Left hindlimb (tissue), 1 donor: ENCODE measurements at places on chromosomes 2 and 18.

GRCh38 chr18:74625157-74625556 lies 27.5 kb downstream of the ZNF407 start:
- DNase-seq = no peak

DNA sequence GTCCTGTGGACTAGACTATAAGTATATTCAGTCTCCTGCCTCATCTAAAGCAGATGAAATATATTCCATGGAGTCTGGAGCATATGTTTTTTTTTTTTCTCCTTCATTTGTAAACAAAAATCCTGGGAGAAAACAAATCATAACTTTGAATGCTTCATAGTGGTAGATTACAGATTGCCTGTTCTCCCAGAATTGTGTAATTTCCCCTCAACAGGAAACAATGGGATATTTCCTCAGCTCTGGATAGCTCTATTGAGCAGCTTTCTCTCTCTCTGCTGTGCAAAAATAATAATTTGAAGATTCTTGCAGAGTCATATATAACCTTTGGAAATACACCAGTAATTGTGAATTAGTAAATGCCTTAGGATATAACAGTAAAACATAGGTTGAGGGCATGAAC lies 1406.6 kb upstream of the ACVR2A start:
- no peak for DNase-seq

- DNase-seq = no peak
Observed at GRCh38 chr18:63342206-63342605, 22.6 kb upstream of the BCL2 start.

DNA sequence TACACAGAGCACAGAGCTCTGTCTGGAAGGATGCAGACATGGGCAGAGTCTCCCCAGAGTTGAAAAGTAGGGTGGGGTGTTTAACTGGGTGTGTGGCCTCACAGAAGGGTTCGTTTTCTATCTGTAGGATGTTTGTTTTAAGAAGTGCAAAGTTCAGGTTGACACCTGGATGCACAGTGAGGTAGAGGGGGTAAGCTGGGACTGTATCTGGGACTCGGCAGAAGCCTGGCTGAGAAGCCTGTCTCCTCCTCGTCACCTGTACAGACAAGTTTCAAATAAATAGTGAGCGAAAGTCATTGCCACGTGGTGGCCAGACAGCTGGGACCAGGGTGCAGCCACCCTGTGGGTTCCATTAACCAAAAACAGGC lies 145.9 kb downstream of the KLHL29 start:
- DNase-seq = no peak

GRCh38 chr2:177030451-177031105 lies 182.0 kb upstream of the HNRNPA3 start:
- no peak for DNase-seq

GRCh38 chr2:166591226-166591625 lies 97.2 kb upstream of the SCN7A start:
- no peak for DNase-seq

- DNase-seq = no peak
Observed at GRCh38 chr2:185676316-185676715, 62.3 kb upstream of the FSIP2 start.

GRCh38 chr2:191220671-191221070 lies 24.5 kb upstream of the MYO1B start:
- no peak for DNase-seq

DNA sequence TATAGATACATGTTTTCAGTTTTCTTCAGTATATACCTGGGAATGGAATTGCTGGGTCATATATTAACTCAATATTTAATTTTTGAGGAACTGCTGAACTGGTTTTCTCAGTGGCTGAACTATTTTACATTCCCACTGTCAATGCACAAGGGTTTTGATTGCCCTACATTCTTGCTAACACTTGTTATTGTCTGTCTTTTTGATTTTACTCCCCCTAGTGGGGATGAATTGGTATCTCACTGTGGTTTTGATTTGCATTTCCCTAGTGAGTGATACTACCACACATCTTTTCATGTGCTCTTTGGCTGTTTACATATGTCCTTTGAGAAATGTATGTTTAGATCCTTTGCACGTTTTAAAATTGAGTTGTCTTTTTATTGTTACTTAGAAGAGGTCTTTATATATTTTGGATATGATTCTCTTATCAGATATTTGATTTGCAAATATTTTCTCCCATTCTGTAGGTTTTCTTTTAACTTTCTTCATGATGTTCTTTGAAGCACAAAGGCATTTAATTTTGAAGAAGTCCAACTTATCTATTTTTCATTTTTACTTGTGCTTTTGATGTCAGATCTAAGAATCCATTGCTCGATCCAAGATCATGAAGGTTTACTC lies 36.2 kb downstream of the ASB1 start:
- no peak for DNase-seq

GRCh38 chr18:2880473-2880872 lies 33.7 kb downstream of the EMILIN2 start:
- DNase-seq = no peak

GRCh38 chr2:16006537-16007166 lies 66.3 kb downstream of the MYCN start:
- DNase-seq = no peak

GRCh38 chr2:53317861-53318260 lies 449.7 kb upstream of the CHAC2 start:
- no peak for DNase-seq

GRCh38 chr2:195961873-195962272 lies 106.8 kb downstream of the DNAH7 start:
- no peak for DNase-seq

DNA sequence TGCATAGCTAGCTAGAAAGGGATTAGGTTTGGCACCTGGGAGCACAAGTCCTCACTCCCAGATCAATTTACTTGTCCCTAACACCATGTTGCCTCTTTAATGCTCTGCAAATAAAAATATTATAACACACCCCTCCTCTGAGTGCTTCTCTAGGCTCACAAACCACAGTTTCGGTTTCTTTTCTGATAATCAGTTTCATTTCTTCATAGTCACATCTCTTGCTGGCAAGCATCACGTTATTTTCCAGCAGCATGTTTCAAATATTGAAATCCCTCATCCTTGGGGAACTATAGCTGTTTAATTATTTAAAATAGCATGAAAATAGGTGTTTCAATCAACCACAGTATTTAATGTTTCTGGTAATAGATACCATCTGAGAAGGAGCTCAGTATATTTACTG lies 13.9 kb upstream of the SMCHD1 start:
- DNase-seq = no peak

GRCh38 chr2:79447463-79447862 lies 65.4 kb upstream of the CTNNA2 start:
- no peak for DNase-seq

DNA sequence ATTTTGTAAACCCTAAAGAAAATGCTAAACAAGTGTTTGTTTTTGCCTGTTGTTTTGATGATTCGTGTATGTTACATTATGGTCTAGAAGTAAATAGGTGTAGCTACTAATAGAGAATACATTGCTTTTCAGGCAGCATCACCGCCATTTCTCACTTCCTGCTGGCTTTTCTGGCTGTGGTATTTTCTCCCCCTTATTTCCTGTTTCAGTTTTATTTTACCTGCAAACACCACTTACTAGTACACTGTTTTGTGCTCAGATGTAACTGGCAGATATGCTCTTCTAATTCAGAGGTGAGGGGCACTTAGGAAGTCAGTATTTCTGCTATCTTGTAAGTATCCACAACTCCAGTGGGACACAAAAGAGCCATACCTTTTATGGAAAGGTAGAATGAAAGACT lies 38.1 kb upstream of the SLC3A1 start:
- DNase-seq = no peak

DNA sequence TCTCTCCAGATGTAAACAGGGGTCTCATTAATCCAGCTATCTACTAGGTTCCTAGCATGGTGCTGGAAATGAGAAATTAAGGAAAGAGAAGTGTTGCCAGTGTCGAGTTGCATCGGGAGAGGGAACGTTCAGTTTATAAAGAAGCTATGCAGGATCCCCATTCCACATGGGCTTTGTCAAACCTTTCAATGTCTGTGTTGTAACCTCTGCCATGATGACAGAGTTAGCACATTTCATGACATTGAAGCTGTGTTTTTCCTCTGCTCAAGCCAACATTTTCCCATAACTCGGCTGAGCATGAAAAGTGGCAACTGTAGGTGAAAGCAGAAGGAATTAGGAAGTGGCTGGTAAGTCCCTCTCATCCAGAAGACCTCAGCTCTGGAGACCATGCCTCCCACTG lies 133.4 kb downstream of the WDSUB1 start:
- no peak for DNase-seq

GRCh38 chr18:36454245-36454644 lies 156.7 kb downstream of the FHOD3 start:
- DNase-seq = no peak

- no peak for DNase-seq
Observed at GRCh38 chr2:129575431-129575830, 404.0 kb upstream of the RAB6C start.

GRCh38 chr2:94890234-94890633 lies 19.0 kb downstream of the TEKT4 start:
- DNase-seq = no peak

DNA sequence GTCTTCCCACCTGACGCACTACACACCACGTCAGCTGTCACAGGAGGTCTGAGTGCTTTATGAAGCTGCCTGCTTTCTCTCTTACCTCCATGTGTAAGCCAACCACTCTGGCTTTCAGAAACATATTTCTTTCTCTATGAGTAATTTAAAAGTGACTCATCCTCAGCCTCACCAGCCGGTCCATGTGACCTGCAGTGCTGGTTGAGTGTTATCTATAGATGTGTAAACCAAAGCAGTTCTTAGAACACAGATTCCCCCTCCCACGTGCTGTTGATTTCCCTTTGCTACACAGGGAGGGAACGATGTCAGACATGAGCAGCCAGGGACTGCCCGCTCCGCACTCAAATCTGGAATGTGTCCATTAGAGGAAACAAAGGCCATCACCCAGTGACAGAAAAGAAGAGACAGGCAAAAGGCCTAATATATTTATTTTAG lies 157.8 kb downstream of the BCL2 start:
- no peak for DNase-seq

DNA sequence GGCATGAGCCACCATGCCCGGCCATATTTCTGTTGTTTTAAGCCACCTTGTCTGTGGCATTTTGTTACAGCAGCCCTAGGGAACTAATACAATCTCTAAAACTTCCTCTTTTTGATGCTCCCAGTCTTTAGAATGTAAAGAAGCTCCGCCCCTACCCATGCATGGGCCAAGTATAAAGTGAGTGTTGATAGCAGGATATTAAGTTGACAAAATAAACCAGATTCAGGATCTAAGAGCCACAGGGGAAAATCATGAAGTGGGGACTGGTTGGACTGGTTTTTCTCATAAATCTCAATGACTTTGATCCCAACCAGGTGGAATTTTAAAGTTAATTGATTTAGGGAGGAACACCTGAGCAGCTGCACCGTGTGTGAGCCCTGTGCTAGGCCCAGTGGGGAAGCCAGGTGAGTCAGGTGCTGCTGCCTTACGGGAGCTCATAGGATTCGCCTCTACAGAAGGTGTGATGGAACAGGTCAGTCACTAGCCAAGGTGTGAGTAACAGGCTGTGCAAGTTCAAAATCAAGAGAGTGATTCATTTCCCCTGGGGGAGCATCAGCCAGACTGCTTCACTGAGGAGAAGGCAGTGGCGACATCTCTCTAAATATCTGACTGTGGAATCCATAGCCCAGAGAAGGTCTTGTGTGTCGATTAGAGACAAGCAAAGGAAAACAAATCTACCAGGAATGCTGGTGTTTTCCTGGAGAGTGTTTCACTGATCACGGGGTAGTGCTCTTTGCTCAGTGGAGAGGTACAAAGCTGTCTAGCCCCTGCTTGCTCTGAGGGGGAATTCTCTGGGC lies 63.0 kb upstream of the MSH2 start:
- no peak for DNase-seq

DNA sequence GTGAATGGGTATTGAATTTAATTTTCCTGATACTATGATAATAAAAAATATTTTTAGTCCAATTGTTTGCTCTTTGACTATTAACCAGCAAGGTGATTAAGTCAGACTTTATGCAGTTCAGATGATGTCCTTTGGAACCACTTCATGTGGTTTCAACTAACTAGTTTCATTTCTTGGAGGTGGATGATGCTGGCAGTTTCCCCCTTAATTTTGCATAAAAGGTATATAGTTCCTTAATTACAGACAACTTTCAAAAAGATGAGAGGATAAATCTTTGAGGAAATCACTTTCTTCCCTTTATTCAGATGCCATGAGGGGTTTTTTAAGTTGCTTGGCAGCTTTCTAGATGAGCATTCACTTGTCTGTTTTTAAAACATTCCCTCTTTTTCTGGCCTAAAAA lies 223.1 kb downstream of the PHLPP1 start:
- no peak for DNase-seq

DNA sequence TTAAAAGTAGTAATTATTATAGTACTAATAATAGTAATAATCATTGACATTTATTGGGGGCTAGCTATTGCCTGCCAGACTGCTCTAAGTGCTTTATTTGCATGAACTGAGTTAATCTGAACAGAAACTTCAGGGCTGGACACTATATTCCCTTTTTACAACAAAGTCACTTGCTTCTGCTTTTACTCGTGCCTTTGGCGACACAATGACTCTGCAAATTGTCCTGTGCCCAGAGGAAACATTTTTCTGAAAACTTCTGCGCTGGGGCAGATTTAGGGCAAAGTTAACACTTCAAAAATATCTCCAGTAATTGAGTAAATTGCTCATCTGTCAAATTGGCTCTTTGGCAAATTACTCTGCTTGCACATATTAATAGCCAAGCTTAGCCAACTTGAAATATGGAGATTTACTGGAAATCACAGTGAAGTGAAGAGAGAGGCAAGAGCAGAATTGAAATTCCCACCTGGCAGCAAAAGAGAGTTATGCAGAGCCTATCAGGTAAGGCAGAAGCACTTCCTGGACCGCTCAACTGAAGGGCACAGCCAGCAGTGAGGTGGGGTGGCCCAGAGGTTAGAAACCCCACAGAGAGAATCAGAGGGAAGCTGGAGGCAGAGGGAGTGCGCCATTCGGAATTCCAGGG lies 36.3 kb downstream of the BMP10 start:
- DNase-seq = no peak

- no peak for DNase-seq
Observed at GRCh38 chr2:217189747-217190146, 329.9 kb upstream of the TNP1 start.

DNA sequence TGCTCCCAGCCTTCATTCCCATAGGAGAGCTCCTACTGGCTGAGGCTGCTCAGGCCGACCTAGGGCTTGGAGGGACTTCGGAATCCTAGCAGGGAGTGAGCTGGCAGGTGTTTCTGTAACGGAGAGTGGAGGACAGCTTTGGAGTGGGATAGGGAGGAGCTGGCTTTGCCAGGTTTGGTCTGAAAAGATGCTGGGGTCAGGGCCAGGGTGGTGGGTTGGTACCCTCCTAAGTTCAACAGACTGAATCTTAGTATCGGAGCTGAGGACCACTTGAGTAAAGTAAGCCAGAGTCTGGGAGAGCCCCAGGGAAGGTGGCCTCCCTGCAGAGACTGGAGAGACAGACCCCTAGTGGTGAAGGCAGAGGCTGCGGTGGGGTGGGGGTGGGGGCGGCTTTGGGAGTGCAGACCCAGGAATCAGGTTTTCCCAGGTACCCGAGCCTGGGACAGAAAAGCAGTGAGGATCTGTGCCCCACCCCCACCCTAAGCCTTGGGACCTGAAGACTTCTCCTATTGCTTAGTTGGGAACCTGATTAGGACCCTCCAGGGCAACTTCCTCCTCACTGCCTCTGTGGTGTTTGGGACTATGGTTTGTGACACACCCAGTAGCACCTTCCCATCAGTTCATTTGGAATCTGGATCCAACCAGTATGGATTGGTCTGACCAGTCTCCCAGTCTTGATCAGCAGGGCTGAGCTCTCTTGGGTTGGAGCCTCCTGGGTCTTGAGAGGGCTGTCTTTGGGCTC lies 3.0 kb downstream of the CNNM4 start:
- DNase-seq = no peak

GRCh38 chr2:46929612-46930011 lies 14.0 kb upstream of the MCFD2 start:
- no peak for DNase-seq

- no peak for DNase-seq
Observed at GRCh38 chr2:97011977-97012569, 25.7 kb upstream of the FAM178B start.
